ENCODE measurements at places on chromosomes 2 and 18.
A peak's percentile ranks its signal among the peaks of the same experiment; 100 is the strongest.

DNA sequence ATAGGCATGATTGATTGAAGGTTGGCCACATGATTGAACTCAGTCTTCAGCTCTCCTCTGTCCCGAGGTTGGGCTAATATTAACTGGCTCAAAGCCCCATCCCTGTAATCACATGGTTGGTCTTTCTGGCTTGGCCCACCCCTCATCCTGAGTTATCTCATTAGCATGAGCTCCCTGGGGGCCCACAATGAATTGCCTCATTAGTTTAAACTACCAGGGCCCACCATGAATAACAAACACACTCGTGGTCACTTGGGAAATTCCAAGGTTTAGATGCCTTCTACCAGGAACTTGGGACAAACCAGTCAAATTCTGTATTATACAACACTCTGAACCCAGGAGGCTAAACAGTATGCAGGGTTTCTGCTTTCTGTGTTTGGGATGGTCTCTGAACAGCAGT, 121.7 kb upstream of the B3GNT2 start:
- DNase-seq: no peak

DNA sequence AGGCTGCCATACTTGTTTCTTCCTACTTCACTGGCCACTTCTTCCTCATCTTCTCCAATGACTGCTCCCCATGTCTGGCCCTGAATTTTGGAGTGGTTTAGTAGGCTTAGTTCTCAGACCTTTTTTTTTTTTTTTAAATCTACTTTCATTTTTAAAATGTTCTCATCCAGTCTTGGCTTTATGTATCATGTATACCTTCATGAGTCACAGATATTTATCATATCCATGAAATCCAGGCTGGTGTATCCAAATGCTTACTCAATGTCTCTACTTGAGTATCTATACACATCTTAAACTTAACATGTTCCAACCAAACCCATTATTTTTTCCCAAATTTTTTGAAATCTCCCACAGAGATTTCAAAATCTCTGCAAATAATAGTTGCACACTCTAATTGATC, 26.3 kb upstream of the CFAP36 start:
- no peak for DNase-seq

- DNase-seq: no peak
Observed at GRCh38 chr2:226862623-226863022, 26.8 kb downstream of the RHBDD1 start.

DNA sequence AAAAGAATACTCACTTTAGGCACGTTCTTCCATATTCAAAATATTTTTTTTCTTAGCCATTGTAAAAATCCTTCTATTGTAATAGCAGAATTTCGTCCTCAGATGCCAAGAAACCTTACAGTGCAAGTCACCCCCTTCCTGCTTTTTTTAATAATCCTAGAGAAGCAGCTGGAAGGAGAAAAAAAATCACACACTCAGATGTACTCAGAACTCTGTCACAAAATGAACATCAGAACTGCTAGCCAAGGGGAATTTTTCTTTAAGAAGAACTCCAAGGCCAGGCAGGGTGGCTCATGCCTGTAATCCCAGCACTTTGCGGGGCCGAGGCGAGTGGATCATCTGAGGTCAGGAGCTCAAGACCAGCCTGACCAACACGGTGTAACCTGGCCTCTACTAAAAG, 127.3 kb upstream of the SPATS2L start:
- no peak for DNase-seq

DNA sequence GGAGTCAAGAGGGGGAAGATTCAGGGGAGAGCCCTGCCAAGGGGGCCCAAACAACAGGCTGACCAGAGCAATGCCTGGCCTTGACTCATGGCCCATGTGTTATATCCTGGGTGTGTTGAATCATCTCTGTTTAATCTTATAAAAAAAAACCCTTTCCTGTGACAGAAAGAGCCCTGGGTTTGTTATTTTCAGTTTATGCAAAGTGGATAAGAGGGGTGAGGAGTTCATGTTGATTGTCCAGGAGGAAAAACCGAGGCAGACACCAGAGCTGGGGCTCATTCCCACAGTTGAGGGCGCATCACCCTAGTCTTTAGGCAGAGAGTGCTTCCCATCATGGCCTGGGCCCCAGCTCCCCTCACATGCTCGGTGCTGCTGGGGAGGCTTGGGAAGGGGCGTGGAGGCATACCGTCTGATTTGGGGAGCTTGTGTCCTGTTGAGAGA, 30.9 kb upstream of the IL37 start:
- DNase-seq: no peak

DNA sequence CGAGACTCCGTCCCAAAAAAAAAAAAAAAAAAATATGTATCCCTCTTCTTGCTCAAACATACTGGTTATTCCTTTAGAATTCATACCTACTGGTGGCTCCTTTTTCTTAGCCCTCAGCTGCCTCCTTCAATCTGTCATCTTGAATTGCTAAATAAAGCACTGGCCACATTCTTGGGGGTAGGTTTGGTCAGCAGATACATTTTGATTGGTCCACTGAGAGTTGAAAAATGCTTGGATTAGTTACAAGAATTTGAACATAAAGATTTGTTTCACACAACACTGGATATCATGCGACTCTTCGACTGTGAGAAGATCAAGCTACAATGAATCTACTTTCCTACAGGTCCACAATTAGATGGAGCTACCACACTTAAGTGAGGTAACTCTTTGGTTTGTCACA, 906.1 kb upstream of the SLC39A10 start:
- no peak for DNase-seq

- no peak for DNase-seq
Observed at GRCh38 chr2:118177884-118178283, 89.6 kb downstream of the INSIG2 start.

GRCh38 chr18:31680831-31681568, 3.4 kb downstream of the B4GALT6 start:
- DNase-seq: no peak

GRCh38 chr2:100976645-100977391, 25.3 kb upstream of the RPL31 start:
- DNase-seq: no peak

GRCh38 chr2:85994421-85994777, 105.6 kb upstream of the ST3GAL5 start:
- no peak for DNase-seq

DNA sequence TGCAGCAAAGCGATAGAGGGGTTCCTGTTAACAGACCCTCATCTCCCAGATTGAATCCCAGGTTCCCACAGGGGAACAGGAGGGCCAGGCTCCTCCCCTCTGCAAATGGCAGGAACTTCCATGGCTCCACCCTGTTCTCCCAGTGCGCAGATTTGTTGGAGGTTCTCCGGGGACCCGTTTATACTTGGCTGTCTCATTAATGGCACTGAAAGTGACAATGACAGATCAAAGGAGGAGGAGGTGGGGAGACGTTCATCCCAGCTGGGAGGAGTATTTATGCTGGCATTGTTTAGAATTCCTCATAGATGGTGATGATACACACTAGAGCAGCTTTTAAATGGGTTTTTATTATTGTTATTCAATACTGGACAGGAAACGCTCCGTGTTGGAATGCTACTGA, 186.9 kb downstream of the LRP1B start:
- no peak for DNase-seq

DNA sequence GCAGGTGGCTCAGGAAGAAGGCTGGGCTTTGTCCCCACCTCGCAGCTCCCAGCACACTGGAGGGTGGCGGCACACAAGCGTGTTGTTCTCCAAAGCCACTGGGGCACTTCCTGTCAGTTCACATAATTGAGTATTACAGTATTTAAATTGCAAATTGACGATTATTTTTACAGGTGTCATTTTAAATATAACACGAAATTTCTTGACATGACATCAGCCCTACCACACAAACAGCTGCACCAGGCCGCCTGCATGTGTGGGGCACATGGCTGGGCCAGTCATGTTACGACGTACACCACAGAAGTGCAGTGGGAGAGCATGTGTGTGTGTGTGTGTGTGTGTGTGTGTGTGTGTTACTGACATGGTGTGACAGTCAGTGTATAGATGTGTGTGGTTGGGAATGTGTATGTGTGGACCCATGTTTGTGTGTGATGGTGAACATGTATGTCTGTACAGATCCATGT, 155.6 kb downstream of the TTC32 start:
- DNase-seq: no peak

DNA sequence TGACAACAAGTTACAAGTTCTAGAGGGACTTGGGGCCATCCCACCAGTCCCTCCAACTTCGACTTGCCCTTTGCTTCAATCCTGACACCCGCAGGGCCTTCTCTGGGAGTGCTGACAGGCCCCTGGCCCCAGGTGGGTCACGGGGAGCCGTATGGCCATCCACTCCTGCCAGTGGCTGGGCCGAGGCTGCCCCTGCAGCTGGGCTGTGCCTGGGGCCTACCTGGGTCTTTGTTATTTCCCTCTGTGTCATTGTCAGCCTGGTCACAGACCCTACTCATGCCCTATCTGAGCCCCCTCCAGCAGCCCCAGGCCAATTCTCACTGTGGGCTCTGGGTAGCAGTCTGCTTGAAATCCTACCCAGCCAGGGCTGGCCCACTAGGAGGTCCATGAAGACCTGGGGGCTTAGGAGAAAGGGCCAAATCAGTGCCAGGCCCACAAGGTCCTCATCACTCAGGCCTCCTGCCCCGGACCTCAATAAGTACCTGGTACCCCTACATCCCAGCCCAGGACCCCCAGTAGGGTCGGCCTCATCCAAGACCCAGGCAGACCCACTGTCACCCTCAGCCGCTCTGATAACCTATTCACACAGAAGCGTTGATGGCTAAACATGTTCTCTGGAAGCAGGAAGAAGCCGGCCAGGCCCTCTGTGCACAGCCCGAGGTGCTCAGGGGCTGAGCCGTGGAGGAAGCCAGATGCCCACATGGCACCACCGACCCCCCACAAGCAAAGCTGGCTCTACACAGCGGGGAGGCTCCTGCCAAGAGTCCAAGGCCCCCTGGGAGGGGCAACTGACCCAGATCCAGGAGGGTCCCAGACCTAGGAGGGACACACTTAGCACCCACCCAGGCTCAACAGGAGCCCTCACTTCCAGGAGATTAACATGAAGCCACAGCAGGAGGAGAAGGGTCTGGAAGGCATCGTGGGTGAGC, 57.7 kb downstream of the BIN1 start:
- DNase-seq: no peak

DNA sequence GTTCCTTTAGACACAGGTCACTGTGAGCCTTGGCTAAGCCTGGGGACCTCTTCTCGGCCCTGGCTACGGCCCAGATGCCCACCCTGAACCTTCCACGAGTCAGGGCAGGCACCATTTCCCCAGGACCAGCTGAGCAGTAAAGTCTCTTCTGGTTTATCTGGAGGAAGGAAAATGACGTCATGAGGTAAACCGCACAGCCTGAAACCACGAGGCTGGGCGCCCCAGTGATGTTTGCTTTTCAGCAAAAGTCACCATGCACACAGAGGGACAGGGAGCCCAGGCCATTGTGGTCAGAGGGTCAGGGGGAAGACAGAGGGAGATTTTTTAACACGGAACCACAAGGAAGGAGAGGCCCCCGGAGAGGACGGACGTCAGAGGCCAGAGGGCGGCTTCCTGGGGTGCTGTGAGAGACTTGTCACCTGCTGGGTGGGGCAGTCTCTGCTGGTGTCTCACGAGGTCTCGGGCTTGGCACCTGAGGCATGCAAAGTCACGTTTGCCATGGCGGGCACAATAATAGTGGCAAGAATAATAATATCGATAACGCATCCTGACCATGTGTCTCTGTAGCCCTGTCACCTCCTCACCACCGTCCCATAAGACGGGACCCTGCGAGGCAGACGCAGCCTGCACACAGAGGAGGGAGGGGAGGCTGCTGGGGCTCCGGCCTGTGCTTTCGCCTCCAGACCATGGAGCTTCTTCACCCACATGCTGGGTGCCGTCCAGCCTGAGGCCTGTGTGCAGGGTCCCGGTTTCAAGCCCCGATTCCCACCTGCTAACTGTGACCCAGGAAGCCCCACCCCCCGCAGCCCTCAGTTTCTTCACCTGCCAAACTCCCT, 33.2 kb upstream of the FOSL2 start:
- DNase-seq: peak; percentile 71

DNA sequence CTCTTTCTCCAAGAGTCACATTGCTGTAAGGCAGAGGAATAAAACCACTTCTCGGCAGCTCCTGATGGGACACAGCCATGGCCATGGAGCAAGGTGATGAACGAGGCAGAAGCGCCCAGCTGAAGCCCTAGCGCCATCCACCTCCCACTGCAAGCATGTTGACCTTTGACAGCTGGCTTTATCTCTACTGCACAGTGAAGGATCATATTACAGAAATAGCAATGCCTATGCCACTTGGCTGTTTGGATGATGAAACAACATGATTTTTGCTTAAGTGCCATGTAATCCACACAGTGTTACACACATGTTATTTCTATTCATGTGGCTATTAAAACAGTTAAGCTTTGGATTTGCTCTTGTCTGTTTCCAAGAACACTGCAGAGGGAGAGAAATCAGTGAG, 167.7 kb downstream of the VAPA start:
- no peak for DNase-seq

DNA sequence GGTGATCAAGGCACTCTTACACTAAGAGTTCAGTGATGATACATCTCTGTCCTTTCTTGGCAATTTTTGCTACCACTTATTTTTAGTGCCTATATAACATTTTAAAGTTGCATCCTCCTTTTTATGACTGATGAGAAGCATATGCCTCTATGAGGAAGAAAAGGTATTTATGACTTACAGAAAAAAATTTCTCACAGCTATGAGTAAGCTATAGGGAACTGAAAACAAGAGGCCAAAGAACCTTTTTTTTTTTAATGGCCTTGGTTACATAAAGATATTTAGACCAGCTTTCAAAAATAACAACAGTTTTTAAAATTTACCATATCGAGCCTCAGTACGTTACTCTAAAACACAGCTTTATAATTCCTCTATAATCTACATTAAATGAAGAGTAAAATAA, 21.3 kb downstream of the MBD5 start:
- DNase-seq: no peak

DNA sequence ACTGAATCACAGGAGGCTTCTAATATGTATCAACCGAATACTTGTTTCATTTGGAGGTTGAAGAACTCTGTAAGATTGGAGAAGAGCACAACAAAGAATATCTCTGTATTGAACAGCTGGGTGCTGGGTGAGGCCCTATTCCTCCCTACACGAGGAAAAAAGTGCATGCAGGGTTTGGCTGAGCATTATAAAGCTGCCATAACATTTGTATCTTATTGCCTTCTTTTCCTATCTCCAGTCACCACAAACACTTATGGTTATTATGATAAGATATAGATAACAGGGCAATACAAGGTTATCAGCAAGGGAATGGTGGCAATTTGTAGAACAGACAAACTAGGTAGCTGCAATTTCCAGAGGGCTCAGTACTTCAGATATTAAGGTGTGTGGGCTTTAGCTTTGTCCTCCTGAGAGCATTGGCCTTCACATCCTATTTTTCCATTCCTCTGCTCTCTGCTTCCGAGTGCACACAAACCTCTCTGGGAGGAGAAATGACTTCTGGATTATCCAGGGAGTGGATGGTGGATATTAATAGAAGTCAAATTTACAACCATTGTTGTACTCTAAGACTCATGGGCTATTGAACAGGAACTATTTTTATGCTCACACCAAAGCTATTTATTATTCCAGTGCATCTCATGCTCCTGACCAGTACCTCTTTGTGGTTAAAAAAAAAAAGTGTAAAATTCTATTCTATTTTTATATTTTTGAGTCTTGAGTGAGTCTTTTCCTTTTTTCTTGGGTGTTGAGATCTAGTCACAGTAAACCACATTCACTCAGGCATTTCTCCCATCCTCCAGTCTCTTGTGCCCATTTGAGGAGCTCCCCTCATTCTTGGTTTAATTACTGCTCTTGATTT, 248.4 kb downstream of the ETAA1 start:
- no peak for DNase-seq

All from stimulated activated CD8-positive, alpha-beta memory T cell treated with anti-CD3 and anti-CD28 coated beads, Interleukin-7, amount 100 ng/mL, for 1 hour (primary cell).